ENCODE measurements at places on chromosomes 13 and 19. TPM values are rescaled to one million over a fixed set of nuclear protein-coding genes. Genes with fewer than 3 reads are reported as not detected.

F7 gene
- not detected for total RNA-seq

UPF1 gene
- total RNA-seq, result 65.4 TPM

PDE4C gene
- 4.2 TPM for total RNA-seq

COG3 gene
- 42.0 TPM for total RNA-seq

THSD1 gene
- total RNA-seq, result 14.9 TPM

POU2F2 gene
- total RNA-seq, result 0.56 TPM

NAPSA gene
- total RNA-seq, result 0.28 TPM

SELENOV gene
- not detected for total RNA-seq

ZNF541 gene
- total RNA-seq, result 0.85 TPM

GAPDHS gene
- not detected for total RNA-seq

ZNF571 gene
- total RNA-seq, result 5.4 TPM

PLPP2 gene
- total RNA-seq, result 9.4 TPM

SULT2A1 gene
- not detected for total RNA-seq

DLL3 gene
- total RNA-seq, result under 0.01 TPM

CYP4F8 gene
- total RNA-seq, result not detected

ZNF790 gene
- 9.2 TPM for total RNA-seq

JSRP1 gene
- not detected for total RNA-seq

PLIN4 gene
- not detected for total RNA-seq

PROZ gene
- not detected for total RNA-seq

AP1M2 gene
- total RNA-seq, result 2.9 TPM

OR7C1 gene
- total RNA-seq, result not detected

ZNF491 gene
- total RNA-seq, result 3.9 TPM

CEACAM20 gene
- not detected for total RNA-seq

APOC4 gene
- total RNA-seq, result not detected

LIN7B gene
- total RNA-seq, result 11.1 TPM

RASIP1 gene
- total RNA-seq, result 0.85 TPM

CAB39L gene
- 7.9 TPM for total RNA-seq
